ENCODE measurements at places on chromosomes 4 and X.

- DNase-seq, result no peak
These were observed 114.7 kb upstream of the TTC29 start for GRCh38 chr4:147060151-147060931.

GRCh38 chrX:140912606-140913005 lies 89.8 kb upstream of the SPANXB1 start:
- no peak for DNase-seq

DNA sequence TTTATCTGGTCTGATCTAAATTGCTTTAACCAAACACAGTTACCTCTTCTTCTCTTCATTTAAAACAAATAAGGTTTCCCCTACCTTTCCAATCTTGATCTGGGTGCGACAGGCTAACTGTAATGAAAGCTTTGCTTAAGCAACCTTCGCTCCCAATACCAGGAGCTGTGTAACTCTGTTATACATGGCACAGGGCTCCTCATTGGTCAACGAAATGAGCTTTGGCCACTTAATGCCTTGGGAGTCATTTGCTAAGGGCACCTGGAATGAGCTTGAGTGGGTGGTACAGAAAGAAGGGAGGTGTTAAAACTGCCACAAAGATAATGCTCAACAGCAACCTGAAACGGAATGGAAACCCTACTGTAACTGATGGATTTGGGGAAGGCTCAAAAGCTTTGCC lies 140.5 kb downstream of the CHRNA9 start:
- no peak for DNase-seq

DNA sequence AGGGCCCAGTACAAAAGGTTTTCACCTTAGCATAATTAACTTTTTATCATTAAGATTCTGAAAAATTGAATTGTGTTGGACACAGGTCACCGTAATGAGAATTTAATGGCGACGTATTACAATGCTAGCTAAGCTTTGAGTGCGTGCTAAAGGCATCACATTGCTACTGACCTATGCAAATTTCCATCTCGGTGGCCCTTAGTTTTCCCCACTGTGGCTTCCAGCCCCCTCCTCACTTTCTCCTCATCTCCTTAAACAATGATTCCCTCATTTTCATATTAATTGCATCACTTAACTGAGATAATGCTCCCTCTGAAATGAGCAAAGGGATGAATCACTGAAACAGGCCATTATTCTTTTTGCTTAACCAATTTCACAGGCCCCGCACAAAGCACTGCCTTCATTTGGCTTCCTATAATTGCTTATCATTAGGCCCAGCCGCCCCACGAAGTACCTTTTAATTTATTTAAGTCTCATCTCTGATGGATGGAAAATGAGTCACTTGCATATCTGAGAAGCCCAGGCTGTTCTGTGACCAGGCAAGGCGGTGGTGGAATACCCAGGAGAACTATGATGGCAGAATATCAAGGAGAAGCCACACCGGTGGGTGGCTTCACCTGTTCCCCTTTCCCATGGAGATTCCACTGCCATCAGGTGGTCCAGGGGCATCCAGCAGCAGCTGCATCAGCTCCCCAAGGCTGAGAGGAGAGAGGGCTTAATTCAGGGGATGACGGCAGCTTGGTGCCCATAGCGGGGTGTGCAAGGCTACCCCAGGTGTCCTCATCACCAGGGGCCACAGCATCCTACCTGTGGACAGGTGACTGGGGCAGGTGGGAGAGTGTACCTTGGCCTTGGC lies 223.8 kb upstream of the BOD1L1 start:
- no peak for DNase-seq

GRCh38 chrX:110218591-110218990 lies 99.3 kb downstream of the AMMECR1 start:
- DNase-seq, result no peak

DNA sequence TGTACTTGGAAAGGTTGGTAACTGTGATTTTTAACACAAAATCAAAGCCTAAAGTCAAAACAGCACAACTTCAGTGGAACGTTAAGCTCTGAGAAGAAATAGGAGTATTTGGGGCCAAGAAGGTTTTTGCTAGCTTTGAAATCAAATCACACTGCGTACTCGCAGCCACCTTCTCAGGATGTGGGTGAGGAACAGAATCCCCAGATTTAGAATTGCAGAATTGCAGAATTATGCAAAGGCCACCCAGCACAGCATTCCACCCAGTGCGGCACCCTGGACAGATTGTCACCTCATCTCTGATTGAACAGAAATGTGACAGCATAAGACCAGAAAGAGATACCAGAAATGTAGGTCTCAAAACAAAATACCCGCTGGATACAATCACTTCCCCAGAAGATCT lies 181.1 kb downstream of the DHX15 start:
- DNase-seq, result no peak

DNA sequence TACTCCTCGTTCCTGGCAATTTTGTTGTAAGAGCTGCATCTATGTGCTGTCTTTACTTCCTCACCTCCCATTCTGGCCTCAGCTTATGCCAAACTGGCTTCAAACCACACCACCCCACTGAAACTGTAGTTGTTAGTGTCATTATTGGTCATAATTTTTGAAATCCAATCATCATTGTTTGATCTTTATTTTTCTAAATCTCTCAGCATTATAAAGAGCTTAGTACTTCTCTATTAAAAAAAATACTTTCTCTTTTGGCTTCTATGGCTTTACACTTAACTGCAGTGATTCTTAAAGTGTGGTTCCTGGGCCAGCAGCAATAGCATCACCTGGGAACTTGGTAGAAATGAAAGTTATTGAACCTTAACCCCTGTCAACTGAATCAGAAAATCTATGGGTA lies 83.5 kb upstream of the GRPR start:
- peak; percentile 42 for DNase-seq

Measured in activated CD4-positive, alpha-beta T cell treated with anti-CD3 and anti-CD28 coated beads, Interleukin-2, amount 50 U/mL, for 16 hours (primary cell).